Esophagus squamous epithelium (tissue), 5 donors: ENCODE measurements at places on chromosomes 13 and 19.

GRCh38 chr19:34391813-34392212 is 12.4 kb upstream of the PDCD2L start:
- DNase-seq, result no peak

GRCh38 chr13:21427741-21428140 is 31.4 kb downstream of the ZDHHC20 start:
- DNase-seq, result no peak

DNA sequence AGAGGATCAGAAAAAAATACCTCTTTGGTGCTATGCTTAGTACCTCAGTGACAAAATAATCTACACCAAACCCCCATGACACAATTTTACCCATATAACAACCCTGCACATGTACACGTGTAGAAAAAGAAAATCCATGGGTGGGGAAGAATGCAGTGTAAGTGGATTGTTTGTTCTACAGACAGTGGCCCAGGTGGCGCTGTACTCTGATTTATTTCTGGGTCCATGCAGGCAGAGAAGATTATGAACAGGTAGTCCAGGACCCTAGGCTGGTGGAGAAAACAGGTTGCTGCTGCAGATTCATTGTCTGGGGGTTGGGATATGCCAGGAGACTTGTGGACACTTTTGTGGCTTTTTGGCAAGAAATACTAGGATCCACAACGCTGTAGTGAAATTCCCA is 9.1 kb downstream of the ZNF100 start:
- DNase-seq, result no peak

GRCh38 chr13:36915106-36915505 is 4.9 kb downstream of the SMAD9 start:
- no peak for DNase-seq

GRCh38 chr13:83824560-83824959 is 57.7 kb downstream of the SLITRK1 start:
- DNase-seq, result no peak

DNA sequence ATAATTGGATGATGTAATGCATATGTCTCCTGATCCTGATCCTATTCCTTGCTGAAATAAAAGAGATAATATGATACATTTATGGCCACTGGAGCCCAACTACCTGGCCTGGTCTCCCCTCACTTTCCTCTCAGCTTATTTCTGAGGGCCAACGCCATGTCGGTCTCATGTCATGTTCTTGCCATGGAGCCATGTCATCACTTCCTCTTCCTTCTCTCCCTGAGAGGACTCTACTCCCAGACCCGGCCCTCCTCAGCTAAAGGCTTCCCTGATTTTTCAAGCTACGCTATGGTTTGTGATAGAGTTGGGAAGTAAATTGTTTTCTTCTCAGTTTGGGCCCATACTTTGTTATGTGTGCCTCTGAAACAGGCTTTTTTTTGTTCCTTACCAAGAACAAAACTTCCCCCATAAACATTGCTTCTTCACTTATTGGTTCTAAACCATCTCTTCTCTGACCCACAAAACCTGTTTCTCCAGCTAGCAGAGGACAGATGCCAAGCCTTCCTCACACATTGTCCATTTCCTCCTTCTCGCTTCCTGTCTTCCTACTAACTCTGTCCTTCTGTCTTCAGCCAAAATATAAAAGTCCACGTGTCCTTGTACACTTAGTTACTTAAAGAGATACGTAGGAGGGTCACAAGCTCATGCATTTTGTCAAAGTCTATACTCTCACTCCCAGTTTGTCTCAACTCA is 319.9 kb upstream of the DACH1 start:
- no peak for DNase-seq

DNA sequence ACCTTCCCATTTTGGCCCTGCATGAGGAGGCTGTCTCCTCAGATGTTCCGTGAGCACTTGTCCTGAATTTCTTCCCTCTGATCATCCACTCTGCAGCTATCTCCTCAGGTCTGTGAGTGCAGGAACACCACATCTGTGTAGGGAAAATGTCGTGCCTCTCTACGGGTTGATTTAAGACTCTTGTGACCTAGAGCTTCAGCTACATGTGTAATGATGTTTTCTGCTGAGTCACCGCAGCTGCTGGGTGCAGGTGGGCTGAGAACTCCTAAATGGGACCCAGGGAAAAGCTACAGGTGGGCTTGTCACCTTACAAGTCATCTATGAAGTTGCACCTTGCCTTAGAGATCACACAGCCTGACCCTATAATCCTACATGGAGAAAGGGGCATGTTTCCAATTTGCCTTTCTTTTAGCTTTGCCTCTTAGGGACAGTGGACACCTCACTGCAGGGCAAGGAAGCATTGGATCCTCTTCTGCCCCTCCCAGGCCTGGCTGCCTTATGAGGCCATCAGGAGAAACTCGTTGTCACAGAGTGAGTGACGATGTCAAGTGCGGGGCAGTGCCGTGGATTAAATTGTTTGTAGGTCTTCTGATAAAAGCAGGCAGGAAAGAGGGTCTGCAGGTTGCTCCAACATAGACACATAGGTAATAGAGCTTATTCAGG is 122.3 kb downstream of the DNAJC15 start:
- no peak for DNase-seq

DNA sequence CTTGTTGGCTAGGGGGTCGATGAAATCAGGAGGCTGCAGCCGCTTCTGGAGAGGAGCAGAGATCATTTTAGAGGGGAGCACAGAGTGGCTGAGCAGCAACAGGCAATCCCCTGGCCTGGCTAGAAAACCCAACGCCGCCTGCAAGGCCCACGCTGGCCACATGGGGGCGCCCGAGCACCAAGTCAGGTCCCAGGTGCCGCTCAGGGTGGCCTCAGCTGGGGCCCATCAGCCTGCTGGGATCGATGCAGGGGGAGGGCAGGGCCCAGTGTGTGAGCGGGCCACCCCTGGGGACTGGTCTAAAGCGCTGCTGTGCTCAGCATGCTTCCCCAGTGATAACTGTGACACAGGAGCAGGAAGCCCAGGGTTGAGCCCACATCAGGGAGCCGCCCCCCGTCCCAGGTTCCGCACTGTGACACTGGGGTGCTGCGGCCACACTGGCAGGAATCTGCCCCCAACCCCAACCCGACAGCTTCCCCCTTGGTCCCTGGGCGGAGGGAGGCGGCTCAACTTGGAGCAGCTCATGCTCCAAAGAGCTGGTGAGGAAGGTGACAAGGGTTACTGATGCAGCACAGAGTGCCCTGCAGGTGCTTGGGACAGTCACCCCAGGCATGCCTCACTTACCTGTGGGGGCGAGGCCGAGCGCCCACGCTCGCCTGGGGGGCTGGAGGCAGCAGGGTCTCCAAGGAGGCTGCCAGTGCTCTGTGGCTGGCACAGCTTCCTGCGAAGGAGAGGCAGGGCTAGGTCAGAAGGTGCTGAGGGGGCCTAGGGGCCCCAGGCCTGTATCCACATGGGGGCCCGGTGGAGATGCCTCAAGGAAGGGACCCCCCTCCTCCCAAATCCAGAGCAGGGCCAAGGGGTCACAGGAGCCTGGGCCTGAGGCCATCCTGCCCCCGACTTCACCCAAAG is 13.3 kb upstream of the ISYNA1 start:
- no peak for DNase-seq

- DNase-seq, result no peak
Observed at GRCh38 chr13:87198371-87198770, 472.8 kb upstream of the SLITRK5 start.

DNA sequence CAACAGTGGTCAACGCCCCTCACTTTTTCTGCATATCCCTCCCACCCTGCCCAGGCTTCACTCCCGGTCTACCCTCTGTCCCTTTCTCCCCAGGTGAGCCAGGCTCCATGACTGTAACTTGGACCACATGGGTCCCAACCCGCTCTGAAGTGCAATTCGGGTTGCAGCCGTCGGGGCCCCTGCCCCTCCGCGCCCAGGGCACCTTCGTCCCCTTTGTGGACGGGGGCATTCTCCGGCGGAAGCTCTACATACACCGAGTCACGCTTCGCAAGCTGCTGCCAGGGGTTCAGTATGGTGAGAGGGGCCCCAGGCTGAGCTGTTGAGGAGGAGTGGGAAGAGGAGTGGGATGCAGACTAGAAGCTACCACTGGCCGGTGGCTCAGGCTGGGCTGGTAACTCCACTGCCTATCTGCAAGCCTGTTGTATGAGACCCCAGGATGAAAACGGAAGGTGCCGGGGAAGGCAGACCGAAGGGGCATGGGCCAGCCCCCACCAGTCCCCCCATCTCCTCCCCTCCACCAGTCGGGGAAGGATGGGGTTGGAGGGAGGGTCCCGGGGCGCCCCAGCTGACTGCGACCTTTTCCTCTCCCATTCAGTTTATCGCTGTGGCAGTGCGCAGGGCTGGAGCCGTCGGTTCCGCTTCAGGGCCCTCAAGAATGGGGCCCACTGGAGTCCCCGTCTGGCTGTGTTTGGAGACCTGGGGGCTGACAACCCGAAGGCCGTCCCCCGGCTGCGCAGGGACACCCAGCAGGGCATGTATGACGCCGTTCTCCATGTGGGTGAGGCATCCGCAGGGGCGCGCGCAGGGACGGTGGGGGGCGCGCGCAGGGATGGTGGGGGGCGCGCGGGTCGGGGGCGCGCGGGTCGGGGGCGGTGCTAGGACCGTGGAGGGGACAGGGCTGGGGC is 14.4 kb downstream of the ACP7 start:
- no peak for DNase-seq

DNA sequence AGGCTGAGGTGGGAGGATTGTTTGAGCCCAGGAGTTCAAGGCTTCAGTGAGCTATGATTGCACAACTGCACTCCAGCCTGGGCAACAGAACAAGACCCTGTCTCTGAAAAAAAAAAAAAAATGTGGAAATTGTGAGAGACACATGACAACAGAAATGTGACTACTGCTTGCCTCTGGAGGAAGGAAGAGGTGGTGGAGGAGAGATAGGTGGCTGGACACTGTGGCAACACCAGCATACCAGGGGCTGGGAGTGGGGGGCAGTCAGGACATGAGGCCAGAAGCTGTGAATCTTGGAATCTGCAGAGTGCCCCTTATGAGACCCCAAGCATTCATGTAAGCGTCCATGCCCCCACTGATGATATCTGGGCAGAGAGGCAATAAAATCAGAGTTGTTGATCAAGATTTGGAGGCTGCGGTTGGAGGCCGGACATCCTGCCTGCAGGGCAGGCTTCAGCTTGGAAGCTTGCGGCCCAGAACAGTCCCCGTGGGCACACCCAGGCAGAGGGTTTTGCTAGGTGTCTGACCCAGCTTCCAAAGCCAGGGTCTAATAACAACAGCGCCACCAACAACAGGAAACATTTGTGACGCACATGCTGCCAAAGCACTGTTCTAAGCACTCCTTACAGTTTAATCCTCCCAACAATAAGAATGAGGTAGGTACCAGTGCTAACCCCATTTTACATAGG is 16.9 kb downstream of the FAM187B start:
- no peak for DNase-seq

DNA sequence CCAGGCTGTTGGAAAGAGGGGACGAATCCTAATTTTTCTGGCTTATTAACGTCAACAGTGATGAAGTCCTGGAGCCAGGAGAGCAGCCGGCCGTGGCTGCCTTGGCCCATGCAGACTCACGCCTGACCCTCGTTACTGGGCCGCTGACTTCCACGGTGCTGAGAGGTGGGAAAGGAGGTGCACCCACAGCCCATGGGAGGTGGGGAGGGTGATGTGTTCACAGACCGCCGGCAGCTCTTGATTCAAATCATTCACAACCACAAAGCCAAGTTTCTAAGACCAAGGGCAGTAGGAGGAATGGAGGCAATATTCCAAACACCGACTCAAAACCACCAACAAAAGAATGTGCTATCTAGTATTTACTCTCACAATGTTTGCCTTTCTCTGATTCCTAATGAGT is 24.3 kb downstream of the COL4A2 start:
- no peak for DNase-seq

DNA sequence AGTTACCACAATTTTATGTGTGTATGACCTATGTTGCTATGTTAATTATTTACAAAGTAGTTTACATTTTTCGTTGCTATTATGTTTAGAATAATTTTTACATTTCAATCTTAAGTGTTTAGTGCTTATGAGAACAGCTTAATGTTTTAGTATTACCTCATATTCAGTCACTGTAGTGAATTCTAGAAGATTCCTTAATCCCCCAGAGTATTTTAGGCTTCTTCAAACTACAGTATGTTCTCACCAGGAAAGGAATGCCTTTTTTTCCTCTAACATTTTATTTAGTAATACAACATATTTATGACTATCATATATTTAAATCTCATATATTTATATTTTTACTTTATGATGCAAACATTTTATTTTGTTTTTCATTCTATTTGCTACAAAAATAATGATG is 612.1 kb upstream of the KLHL1 start:
- no peak for DNase-seq

DNA sequence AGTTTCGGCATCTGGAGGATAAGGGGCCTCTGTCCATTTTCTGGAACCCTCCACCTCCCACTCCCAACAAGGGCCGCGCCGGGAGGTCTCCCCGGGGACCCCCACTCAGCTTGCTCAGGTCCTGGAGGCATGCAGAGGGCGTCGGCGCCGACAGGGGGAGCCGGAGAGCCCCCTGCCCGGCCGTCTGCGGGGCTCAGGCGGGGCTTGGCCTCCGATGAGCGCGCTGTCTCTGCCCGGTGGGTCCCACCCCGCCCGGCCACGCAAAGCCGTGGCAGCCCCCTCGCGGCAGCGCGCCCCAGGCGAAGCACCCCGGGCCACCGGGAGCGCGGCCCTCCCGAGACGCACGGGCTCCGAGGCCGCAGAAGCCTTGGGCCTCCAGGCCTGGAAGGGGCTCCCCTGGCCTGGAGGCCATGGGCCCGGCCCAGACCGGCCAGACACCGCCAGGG is 149.7 kb upstream of the ZNF536 start:
- no peak for DNase-seq

- no peak for DNase-seq
Observed at GRCh38 chr13:20405691-20406090, 120.0 kb downstream of the CRYL1 start.

DNA sequence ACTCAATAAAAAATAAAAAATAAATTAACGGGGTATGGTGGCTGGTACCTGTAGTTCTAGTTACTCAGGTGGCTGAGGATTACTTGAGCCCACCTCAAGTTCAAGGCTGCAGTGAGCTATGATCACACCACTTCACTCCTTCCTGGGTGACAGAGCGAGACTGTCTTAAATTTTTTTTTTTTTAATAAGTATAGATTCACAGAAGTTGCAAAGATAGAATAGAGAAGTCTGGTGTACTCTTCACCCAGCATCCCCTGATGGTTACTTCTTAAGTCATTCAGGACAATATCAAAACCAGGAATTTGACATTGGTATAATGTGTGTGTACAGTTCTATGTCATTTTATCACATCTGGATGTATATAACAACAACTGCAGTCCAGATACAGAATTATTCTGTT is 7.7 kb upstream of the CD22 start:
- DNase-seq, result no peak

- no peak for DNase-seq
Observed at GRCh38 chr19:6318772-6319171, 14.6 kb downstream of the ACER1 start.

DNA sequence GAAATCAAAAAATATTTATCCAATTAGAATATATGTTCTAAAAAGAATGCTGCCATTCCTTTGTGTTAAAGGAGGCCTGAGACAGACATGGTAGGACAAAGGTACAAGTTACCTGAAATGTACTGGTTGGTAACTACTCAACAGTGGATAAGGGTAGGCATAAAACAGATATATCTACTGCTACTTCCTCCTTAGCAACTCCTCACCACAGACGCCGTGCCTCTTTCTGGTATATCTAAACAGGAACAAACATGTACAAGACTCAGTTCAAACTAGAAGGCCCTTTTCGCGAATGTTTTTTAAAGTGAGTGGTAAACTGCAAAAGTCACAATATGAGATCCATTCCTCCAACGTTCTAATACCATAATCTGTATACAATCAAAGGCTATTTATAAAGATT is 86.9 kb downstream of the TBC1D4 start:
- no peak for DNase-seq
